ENCODE measurements at places on chromosomes 3 and 15. TPM values are rescaled to one million over a fixed set of nuclear protein-coding genes. Genes with fewer than 3 reads are reported as not detected.

DNA sequence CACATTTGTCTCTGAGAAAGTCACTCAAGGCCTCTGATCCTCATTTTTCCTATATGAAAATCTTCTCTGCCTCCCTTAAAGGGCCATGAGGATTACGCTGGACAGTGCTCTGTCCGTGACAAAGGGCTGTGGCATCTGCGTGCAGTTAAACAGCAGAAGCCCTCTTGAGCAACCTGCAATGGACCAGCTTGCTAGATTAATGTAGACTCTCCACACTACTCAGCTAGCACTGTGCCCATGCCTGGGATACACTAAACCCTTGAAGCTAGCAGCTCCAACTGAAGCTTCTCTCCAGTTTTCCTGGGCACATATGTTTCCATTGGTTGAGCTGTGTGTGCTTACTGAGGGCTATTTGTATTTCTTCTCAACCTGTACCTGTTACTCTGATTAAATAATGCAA is 303.8 kb downstream of the RPLP1 start:
- no peaks in the 10 kb centered on the region for H3K27me3 ChIP-seq
- H3K27ac ChIP-seq = no peak overlapping the region
- H3K36me3 ChIP-seq = no peaks in the 10 kb centered on the region
- no peak overlapping the region for H3K4me3 ChIP-seq

DNA sequence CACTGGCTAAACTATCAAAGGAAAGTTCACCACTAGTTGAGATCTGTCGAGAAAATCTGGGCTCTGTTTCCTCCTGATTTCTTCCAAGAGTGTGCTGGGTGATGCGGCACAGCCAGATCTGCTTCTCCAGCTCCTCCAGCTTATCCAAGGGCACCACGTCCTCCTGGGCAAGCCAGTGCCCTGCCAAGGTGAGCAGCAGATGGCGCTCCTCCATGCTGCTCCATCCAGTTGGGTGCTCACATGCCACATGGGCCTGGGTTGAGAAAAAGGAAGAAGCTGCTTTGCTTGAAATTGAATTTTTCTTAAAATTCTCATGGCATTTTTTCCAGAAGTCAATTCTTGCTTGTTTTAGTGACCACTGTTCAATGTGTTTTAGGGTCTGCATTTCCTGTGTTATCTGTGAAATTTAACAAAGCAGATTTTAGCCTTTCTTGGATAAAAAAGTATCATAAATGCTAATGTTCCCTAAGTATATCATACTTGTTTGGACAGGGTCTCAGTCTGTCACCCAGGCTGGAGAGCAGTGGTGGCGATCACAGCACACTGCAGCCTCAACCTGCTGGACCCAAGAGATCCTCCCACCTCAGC is 47.3 kb downstream of the EIF3J start:
- no peak overlapping the region for H3K27ac ChIP-seq
- H3K4me3 ChIP-seq = no peak overlapping the region
- peaks cover 4% of the 10 kb centered on the region for H3K36me3 ChIP-seq
- no peaks in the 10 kb centered on the region for H3K4me1 ChIP-seq
- no peaks in the 10 kb centered on the region for H3K27me3 ChIP-seq

GOLGA6B gene
- not detected for total RNA-seq

AMIGO3 gene
- total RNA-seq = 1.3 TPM

IGSF10 gene
- total RNA-seq = 7.9 TPM

GADL1 gene
- not detected for total RNA-seq

Data from breast epithelium (tissue), 4 donors.